Hippocampal formation (tissue), 2 donors: ENCODE measurements at places on chromosomes 5 and 9.

DNA sequence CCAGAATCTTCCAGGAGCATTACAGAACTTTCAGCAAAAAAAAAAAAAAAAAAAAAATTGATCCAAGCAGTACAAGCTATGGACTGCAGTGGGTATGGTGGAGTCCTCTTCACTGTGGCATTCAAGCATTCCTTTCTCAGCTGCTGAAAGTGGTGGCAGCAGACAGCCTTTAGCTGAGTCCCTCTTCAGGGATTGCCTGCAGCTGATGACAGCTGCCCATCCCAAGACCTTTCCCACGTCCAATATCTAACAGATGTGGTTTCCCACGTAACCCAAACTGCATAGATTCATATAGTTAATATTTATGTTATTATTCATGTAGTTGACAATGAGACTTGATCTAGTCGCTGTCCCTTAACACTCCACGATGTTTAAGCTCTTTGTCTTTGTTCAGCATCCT, 475.9 kb downstream of the TLE1 start:
- no peak for DNase-seq

DNA sequence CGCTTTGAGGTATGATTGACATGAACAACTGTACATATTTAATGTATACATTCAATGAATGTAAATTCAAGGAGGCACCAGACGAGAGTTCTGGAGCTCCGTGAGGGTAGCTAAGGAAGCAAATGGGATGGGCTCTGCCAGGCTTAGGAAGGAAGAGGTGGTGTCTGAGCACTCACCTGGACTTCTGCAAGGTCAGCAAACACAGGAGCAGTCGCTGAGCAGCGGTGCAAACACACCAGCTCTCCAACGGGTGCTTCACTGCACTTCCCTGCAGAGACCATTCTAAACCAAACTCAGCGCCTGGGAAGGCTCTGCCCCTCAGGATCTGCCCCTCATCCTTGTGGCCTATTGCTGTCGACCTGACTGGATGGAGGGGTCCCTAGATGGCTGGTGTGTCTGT, 101.5 kb downstream of the COL23A1 start:
- DNase-seq = no peak

DNA sequence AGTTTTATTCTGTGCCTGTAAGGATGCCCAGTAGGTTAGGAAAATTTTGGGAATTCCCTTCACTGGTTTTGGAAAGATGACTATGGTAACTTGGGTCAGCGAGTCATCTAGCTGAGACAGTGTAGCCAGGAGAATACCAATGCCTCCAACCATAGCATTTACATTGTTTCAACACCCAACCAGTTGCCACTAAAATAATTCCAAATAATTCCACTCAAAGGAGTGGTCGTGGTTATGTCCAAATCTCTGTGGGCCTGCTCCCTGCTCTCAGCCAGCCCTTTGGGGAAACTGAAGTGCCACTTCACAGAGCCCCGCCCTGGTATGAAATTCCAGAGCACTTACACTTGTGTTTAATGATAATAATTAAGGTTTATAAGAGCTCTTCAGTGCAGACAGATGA, 310.5 kb downstream of the PLK2 start:
- DNase-seq = no peak

DNA sequence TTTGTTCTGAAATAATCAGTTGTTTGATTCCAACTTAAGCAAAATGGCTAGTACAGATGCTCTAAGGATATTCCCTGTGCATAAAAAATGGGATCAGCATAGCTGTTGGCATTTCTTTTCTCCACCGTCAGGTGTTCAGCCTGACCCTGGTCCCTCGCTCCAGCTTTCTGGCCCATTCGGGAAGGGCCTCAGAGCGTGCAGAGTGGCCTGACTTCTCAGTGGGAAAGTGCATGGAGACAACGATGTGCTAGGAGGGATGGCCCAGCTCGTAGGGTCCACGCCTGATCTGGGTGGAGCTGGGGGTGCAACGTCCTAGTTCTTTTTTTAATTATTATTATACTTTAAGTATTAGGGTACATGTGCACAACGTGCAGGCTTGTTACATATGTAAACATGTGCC, 319.1 kb upstream of the IRX4 start:
- no peak for DNase-seq

DNA sequence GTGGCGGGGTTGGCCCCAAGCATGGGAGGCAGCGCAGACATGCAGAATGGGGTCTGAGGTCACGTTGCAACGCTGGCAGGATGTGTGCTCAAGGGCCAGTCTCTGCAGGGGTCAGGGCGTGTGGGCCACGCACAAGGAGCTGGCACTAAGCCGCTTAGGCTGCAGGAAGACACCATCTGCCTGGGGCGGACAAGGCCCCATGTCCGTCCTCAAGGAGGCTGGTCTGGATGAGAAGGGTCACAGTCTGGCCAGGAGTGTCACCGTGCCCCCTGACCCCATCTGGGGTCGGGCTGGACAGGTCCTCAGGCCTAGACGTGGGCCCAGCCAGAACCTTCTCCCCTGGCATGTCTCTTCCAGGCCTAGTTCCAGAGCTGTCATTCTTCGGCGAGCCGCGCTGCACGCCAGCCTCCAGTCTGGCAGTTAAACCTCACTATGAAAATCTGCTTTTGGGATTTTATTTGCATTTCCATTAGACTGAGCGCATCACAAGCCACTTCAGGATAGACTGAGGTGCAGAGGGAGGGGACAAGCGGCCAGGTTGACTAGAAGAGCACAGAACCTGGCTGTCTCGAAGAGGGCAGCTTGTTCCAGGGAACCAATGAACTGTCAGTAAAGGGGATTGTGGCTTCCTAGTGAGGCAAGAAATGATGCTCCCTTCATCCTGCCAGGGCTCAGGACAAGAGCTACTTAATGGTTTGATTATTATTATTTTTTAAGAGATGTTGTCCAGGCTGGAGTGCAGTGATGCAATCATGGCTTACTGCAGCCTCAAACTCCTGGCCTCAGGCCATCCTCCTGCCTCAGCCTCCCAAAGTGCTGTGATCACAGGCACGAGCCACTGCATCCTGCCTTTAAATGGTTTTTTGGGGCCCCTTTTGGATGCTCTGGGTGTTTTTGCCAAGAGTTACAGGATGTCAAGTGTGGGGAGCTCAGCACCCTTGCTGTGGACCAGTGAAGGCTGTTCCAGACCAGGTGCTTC, 4.3 kb downstream of the BRD3OS start:
- no peak for DNase-seq

- no peak for DNase-seq
These were observed 7.5 kb upstream of the PLCXD3 start for GRCh38 chr5:41517909-41518308.

GRCh38 chr5:149931992-149932436, 12.6 kb downstream of the PDE6A start:
- DNase-seq = no peak

DNA sequence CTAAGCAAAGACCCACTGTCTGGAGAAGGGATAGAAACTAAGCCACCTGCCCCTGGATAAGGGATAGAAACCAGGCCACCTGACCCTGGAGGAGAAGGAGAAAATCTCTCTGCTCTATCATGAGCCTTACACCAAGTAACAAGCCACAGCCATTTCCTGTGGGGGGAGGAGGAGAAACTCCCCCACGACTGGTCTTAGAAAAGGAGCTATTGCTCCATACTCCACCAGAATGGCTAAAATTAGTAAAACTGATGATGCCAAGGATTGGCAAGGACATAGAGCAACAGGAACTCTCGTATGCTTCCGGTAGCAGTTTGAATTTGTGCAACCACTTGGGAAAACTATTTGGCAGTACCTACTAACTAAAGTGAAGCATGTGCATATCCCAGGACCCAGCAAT, 70.8 kb downstream of the ACTL7B start:
- DNase-seq = no peak

DNA sequence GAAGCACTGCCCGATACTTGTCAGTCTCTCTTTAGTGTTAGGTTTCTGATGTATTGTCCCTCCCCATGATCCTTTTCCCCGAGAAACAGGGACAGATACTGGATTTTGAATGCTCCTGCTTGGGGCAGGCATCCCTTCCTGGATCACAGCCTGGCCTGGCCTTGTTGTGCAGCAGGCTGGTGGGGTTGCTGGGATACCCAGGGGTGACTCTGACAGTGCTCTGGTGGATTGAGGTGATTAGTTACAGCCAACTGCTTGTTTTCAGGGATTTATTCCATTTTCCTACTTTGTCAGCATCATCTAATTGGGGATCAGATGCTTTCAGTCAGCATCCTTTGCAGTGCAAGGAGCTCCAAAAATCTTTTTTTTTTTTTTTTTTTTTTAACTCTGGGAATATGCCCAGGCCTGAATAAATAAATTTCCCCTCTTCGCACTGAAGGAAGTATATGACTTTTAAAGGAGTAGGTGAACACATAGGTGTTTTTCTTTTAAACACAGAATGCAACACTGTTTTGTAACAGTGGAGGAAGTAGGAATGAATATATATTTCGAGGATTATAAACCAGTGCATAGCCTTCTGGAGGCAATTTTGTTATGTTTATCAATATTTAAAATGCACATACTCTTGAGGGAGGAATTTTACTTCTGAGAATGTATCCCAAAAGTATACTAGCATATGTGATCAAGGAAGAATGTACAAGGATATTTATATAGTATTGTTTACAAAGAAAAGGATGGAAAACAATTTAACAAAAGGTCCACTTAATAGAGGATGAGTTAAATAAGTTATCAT, 127.3 kb upstream of the ELL2 start:
- peak; percentile 57 for DNase-seq

GRCh38 chr5:12902611-12903010, 998.4 kb upstream of the CTNND2 start:
- no peak for DNase-seq

DNA sequence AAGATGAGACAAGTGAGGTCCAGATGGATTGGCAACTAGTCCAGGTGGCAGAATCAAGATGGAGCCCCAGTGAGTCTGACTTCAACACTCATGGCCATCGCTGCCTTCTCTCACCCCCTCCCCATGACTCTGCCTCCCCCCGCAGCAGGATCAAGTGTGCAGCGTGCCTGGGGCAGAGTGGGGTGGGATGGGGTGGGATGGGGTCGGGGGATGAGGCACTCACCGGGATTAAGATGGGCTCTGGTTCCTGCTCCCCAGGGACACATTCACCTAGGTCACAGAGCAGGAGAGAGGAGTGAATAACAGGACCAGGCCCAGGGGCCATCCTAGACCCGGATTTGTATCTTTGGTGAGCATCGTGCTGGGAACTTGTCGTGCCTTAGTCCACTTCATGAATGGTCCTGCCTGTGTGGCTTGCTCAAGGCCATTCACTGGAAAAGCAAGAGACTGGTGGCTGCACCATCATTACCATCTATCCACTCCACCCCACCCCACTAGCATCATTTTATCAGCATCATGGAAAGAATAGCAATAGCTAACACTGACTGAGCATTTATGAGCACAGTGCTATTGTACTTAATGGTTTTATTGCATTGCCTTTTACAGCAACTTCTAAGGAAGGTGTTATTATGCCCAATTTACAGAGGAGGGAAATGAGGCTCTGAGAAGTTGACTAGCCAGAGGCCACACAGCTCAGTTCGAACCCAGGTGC, 8.5 kb downstream of the AMBP start:
- DNase-seq = no peak

GRCh38 chr9:35736201-35736633, 3.8 kb downstream of the CREB3 start:
- DNase-seq = peak; percentile 15

DNA sequence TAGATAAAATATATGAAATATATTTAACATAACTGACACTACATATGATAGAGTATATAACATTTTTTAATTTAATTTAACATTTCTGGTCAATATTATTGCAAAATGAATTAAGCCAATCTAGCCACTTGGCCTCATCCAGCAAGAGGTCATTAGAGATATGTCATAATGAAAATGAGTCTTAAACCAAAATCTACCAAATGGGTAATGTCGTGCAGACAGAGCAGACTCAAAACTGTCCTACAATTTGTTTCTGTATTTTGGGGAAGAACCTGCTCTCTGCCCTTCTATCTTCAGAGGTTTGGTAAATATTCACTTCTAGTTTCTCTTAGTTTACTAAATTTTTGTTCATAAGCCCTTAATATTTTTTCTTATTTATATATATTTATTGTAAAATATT, 61.4 kb downstream of the ARHGEF28 start:
- DNase-seq = no peak

DNA sequence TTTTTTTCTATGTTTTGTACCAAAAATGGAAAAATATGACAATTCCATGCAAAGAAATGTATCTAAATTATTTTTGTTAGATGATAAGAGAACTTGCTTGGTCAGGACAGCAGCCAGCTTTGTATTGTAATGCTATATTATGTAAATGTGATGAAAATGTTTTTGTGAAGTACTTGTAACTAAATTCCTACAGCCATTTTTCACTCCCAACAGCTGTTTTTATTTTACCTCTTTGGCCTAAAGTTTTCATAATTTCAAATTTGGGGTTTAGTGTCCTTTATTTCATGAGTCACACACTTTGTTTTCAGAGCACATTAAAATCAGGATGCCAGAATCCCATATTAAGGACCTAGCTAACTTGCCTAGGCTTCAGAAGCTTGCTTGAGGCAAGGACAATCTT, 64.1 kb downstream of the WDR41 start:
- DNase-seq = no peak

GRCh38 chr5:14440582-14441431, 140.8 kb upstream of the OTULINL start:
- peak; percentile 66 for DNase-seq

GRCh38 chr5:52580921-52581320, 206.8 kb upstream of the ITGA1 start:
- DNase-seq = no peak

- DNase-seq = no peak
These were observed 10.9 kb upstream of the LRRC14B start for GRCh38 chr5:180286-180918.

GRCh38 chr9:125492719-125493118, 214.3 kb downstream of the MAPKAP1 start:
- DNase-seq = no peak

- DNase-seq = no peak
These were observed 176.6 kb upstream of the SH3GL2 start for GRCh38 chr9:17402309-17402708.

DNA sequence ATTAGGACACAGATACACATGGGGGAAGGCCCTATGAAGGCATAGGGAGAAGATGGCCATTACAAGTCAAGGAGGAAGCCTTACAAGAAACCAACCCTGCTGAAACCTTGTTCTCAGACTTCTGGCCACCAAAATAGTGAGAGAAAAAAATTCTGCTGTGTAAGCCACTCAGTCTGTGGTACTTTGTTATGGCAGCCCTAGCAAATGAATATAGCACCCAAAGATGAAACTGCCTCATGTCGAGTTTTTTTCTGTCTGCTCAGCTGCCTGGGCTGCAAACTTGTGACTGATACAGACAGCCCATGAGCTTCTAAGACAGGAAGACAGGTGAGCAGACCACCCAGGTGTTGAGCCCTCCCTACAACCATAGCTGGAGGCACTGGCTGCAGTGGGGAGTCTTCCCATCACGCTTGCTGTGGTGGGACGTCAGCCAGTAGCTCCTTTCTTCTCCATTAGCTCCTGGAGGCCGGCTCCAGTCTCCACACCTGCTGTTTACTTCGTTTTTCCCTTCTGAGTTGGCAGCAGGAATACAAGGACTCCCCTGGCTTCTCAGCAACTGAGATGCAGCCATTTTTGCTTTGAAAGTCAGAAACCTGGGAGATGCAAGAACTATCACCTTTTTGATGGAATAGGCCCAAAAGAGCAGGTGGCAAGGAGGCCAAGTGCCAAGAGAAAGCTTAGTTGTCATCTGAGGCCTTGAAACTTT, 164.9 kb downstream of the SEMA6A start:
- no peak for DNase-seq

DNA sequence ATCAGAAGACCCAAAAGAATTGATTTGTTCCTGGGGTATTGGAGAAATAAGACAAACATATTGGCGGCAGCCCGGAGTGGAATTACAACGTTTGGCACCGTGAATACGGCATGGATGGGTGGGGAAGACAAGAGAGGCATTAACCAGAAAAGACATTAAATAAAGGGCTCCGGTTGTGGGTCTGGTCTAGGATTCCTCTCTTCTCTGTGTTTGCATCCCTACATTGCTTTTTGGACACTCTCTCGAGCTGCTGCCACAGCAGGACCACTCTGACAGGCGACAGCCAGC, 138.7 kb upstream of the PALM2AKAP2 start:
- no peak for DNase-seq
